ENCODE measurements at places on chromosomes 11 and 22. TPM values are rescaled to one million over a fixed set of nuclear protein-coding genes. Genes with fewer than 3 reads are reported as not detected.

DNA sequence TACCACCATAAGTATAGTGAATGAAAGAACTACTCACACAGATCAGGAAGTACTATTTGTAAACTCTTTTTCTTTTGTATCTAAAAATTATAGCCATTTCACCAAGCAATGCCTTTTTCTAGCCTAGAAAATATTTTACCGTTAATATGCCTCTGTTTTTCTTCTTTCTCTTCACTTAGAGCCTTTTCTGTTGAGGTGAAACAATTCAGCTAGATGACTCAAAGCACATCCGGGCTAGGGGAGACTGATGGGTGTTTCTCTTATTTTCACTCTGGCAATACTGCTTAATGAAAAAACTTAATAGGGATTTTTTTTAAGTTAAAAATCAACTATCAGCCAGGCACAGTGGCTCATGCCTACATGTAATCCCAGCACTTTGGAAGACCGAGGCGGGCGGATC is 93.3 kb downstream of the SGSM3 start:
- DNase-seq: peak; percentile 36

GRCh38 chr22:42994917-42995562 is 19.9 kb downstream of the PACSIN2 start:
- DNase-seq: no peak

GRCh38 chr11:123135863-123136446 is 59.1 kb downstream of the CLMP start:
- no peak for DNase-seq

GRCh38 chr11:34897171-34897870 is 18.9 kb downstream of the APIP start:
- no peak for DNase-seq

DNA sequence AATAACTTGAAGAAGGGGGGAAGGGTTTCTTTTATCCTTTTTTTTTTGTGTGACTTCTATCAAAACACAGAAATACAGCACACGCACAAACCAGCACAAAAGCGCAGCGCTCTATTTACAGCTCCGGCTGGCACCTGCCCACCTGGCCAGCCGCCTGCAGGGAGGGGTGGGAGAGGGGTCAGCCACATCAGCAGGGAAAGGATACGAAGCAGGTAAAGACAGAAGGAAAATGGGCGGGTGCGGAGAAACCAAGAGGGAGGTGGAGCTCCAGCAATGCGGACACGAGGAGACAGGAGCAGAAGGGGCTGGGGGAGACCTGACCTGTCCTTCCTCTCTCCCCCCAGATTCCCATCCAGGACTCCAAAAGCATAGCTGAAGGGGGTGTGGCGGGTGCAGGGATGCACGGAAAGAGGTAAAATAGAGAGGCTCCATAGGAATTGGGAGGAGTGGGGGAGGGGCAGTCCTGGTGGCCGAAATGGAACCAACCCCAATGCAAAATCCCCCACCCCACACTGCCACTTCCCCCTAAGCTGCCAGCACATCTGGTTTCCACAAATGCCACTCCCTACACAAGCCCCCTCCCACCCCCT is 14.1 kb downstream of the CXCR5 start:
- no peak for DNase-seq

DNA sequence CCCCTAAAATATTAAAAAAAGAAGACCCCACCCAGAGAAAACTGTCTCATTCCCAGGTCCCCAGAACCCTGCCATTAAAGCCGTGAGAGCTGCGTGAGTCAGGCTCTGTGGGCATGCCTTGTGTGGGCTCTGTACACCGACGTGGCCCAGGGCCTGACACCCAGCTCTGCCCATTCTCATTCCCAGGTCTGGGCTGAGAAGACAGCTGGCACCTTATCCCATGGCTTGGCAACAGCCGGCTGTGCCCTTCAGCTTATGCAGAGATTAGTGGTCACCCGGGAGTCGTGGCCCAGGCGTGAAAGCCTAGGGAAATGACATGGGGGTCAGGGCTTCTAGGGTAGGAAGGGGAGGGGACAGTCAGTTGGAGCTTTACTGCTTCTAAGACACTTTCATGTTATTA is 31.9 kb downstream of the OTOG start:
- no peak for DNase-seq

DNA sequence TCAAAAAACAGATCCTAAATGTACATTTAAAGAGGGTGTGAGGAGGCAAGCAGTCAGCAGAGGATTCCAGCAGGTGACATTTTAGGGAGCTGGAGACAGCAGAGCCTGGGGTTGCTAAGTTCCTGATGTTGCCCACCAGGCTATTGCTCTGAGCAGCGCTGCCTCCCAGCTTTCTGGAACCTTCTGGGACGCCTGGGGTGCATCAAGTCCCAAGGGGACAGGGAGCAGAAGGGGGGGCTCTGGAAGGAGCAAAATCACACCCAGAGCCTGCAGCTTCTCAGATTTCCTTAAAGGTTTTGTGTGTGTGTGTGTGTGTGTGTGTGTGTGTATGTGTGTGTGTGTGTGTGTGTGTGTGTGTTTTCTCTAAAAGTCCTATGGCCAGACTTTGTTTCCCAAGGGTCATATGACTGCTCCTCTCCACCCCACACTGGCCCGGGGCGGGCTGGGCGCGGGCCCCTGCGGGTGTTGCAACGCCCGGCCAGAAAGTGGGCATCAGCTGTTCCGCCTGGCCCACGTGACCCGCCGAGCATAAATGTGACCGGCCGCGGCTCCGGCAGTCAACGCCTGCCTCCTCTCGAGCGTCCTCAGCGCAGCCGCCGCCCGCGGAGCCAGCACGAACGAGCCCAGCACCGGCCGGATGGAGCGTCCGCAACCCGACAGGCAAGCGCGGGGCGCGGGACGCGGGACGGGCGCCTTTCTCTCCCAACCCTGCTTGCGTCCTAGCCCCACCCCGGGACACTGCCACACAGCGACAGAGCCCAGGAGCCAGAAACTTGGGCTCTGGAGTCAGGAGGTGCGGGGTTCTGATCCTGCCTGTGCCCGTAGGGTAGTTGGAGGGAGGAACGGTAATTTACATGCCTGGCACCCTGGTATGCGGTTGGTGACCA is at the start of gene HMOX1:
Gene HMOX1 (plus strand): TSS at position 560 of the 887 bp plus-strand sequence. CDS start 78 bp downstream, at position 638.
- peak; percentile 29 for DNase-seq

GRCh38 chr11:2121227-2122130 is 17.7 kb downstream of the IGF2 start:
- no peak for DNase-seq

- DNase-seq: no peak
Measured at GRCh38 chr11:113932788-113933187, 28.2 kb downstream of the HTR3B start.

DNA sequence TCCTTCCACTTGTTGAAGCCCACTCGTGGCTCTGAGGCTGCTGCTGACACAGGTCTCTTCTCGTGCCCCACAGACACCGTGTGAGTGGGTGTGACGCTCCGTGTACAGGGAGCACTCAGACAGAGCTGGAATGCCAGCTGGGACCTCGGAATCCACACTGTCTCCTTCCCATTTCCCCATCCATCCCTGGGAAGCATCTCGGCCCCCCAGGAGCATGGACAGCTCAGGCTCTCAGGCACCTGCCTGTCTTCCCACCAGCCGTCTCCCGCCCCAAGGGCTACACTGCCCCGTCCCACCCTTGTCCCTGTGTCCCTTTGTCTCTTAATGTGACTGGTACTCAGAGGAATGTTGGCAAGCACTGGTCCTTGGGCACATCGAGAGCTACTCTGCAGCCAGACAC is 63.8 kb downstream of the ARHGAP8 start:
- no peak for DNase-seq

DNA sequence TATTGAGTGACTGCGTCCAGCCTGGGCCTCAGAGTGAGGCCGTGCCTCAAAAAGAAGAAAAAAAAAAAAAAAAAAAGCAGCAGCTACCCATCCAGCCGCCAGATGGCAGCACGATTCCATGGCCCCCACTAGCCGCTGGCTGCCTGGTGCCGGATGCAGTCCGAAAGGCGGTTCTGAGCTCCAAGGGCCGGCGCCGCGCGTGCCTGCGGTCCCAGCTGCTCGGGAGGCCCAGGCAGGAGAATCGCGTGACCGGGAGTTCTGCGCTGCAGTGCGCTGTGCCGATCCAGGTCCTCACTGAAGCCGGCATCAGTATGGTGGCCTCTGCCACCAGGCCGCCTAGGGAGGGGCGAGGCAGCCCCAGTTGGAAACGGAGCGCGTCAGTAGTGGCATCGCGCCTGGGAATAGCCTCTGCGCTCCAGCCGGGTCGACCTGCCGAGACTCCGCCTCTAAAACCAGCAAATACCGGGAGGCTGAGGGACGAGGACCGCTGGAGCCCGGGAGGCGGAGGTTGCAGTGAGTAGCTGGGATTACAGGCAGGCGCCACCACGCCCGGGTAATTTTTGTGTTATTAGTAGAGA is 19.3 kb downstream of the SCARF2 start:
- DNase-seq: peak; percentile 78

DNA sequence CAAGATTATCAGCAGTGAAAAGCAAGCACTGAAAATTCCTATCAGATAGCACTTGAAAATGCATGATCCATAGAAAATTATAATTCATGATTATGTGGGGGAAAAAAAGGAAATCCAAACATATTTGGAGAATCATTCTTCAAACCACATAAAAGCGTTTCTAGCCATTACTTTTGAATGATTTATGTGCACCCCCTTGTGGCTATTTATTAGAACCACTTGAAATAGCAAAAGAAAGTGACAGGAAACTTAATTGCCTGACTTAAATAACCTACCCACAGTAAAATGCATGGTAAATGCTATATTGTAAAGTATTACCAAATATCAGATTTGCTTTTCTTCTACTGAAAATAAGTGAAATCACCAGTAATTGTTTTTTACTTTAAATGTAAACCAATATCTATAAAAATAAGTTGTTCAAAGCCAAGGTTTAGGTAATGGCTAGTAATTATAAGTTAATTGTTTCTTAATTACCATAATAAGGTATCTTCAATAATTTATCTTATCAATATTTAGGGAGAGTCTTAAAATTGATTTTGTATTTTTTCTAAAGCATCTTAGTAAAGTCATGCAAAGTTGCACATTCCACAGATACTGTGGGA is 168.5 kb downstream of the ARHGAP42 start:
- DNase-seq: no peak

DNA sequence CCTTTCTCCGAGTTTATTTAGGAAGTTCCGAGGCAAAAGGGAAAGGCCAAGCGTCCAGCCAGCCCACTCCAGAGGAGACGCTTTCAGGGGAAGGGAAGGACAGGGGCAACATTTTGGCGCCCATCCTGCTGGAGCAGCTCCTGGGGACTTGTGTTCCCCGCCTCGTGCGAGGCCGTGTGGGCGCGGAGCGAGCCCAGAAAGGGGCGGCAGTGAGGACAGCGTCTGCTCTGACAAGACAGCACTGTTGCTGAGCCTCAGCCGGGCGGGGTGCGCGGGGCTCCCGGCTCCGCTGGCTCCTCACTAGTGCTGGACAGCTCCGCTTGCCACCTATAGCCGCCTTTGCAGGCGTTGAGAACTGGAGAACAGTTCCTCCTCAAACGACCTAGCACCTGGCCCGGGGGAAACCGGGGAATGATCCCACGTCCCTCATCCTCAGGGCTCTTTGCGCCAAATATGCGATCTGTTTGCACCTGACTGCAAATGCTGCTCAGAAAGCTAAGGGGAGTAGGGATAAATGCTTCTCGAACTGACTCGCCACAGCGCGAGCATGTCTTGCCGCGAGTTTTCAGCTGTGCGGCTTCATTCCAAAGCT is 722 bp upstream of the GUCY1A2 start:
- no peak for DNase-seq

DNA sequence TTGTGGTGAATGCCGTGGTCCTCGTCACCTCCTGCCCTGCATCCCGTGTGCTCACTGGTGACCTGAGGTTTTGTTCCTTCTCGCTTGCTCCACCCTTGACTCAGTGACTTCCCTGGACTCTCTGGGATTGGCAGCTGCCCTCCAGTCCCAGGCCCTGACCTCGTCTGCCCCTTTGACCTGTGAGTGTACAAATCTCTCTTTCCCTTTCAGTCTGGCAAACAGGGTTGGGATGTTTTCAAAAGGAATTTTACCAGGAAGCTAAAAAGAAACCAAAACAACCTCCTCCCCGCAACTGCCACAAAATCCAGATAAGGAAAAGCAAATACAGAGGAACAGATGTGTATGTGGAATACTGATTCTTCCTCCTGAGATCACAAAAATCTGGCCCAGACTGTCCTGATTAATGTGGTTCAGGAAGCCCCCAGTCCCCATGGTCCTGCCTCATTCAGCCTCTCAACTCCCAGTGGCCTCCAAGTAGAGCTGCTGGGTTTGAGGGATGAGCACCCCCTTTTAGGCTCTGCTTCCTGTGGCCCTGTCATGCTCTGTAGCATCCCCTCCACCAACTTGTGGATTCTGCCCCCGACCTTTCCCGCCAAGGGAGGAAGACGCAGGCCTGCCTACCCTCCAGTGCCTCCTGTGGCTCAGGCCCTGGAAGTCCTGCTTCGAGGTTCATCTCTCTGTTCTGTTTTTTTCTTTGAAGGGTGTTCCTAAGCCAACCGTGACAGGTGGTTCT is 15.2 kb downstream of the ROBO4 start:
- no peak for DNase-seq

GRCh38 chr11:65810046-65810868 is 23.4 kb downstream of the OVOL1 start:
- DNase-seq: no peak

DNA sequence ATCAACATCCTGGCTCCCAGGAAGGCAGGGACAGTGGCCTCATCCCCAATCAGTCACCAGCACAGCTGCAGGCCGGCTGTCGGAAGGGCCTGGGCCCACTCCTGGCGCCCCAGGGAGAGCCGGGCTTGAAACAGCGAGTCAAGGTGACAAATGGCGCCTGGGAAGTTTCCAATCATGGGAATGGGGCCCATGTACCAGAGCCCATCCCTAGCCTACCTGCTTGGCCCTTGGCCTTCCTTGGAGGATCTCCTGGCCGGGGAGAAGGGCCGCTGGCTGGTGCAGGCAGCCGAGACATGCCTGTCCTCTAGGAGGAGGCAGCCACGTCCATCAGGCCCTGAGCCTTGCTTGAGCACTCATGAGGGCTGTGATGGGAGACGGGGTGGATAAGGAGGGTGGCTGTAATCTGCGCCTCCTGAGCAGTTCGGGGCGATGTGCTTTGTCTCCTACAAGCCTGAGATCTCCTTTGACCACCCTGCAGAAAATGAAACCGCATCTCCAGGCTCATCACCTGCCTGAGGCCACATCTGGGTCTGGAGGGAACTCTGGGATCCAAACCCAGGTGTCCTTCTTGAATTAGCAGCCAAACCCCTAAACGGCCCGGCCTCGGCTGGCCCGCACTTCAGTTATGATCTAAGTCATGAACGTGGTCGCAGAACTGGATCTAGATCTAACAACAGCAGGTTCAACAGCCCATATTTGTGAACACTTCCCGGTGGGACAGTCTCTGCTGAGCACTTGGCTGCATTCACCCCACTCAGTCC is 862.0 kb downstream of the TBC1D22A start:
- DNase-seq: no peak

- no peak for DNase-seq
Measured at GRCh38 chr11:70225681-70226177, 22.6 kb downstream of the FADD start.

GRCh38 chr11:125164422-125165110 is at the start of gene PKNOX2:
Gene PKNOX2 (plus strand): TSS chr11:125164751. CDS start chr11:125351306, 186,555 bp downstream.
- DNase-seq: peak; percentile 53

GRCh38 chr11:6548121-6548520 is 51.0 kb downstream of the DNHD1 start:
- DNase-seq: no peak

The ZP1 gene
- not detected for total RNA-seq

The TYR gene
- not detected for total RNA-seq

The KCNJ5 gene
- 0.17 TPM for total RNA-seq

The SYT9 gene
- not detected for total RNA-seq

The KCNE3 gene
- 1.6 TPM for total RNA-seq
